CD4-positive, alpha-beta T cell treated with Interleukin-2 at 100 ng/mL for 4 hours (primary cell): ENCODE measurements at places on chromosomes 1 and 21.

- no peak for DNase-seq
Observed at GRCh38 chr1:46423574-46424240, 29.6 kb downstream of the FAAH start.

DNA sequence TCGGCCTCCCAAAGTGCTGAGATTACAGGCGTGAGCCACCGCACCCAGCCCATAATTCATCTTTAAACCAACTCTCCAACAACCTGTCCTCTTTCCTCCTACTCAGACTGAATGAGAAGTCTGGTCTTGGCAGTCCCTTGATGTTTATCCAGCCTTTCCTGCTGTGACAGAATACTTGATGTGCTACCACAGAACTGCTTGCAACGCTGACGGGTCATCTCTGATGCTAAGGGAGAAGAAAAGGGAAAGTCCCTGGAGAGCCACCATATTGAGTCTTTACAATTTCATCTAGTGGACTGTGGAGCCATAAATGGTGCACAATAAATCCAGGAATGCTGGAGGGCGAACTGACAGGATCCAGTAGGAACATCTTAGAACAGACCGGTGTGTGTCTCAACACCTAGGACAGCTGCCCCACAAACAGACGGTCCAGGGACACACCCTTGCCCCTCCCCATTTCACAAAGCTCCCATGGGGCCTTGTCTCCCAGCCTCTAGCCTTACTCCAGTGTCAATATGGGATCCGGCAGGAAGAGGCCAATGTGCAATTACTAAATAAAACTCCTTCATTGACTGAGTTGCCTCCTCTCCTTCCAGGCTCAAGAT lies 30.7 kb downstream of the JAK1 start:
- no peak for DNase-seq

GRCh38 chr1:184903111-184903692 lies 71.1 kb downstream of the NIBAN1 start:
- no peak for DNase-seq

GRCh38 chr1:229862017-229862774 lies 204.8 kb upstream of the GALNT2 start:
- no peak for DNase-seq
